Stimulated activated CD4-positive, alpha-beta T cell treated with anti-CD3 and anti-CD28 coated beads, Interleukin-15, amount 100 ng/mL, for 48 hours (primary cell): ENCODE measurements at places on chromosomes 13 and 19.

DNA sequence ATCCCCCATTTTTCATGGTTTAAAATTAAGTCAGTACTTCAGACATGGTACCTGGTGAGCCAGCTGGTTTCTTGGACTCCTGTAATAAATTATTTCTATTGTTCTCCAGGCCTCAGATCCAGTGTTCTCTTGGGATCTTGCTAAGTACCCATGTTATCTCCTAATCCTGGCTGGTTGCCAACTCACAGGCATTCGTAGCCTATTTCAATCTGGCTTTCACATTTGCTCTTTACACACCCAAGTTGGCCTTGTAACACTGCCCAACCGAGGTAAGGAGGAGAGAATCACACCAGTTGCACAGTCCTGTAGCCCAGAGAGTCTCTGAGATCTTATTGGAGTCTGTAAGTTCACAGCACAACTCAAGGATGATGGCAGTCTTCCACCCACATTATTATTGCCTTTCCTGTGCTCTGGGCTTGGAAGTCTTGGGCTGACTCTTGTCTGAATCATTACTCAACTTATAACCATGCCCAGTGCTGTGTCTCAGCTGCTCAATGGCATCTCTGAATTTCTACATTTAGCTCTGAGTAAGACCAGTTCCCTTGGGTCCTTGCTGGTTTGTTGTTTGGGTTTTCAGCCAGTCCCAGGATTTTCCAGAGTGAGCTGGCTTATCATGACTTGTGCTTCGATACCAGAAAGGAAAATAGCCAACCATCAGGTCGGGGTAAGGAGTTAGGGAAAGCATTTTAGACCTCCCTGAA, 76.6 kb upstream of the KLF12 start:
- no peak for DNase-seq

DNA sequence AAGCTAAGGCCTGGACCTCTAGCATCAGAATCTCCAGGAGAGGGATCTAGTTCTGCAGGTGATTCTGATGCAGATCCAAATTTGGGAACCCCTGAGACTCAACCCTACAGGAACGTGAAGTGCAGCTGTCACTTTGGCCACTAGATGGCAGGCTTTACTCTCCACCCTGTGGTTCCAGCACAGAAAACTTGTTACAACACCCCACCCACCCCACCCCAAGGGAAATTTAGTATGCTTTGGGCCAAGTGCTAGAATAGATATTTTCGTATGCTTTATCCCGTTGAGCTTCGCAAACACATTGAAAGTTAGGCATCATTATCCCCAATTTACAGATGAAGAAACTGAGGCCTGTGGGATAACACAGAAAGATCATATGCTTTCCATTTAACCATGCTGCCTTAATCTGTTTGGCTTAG, 232.0 kb downstream of the B3GLCT start:
- DNase-seq, result peak; percentile 18

GRCh38 chr13:26616126-26616525, 58.6 kb downstream of the WASF3 start:
- DNase-seq, result no peak

GRCh38 chr13:36089130-36089647, 42.0 kb downstream of the DCLK1 start:
- no peak for DNase-seq

- DNase-seq, result no peak
These were observed 897 bp downstream of the ETHE1 start for GRCh38 chr19:43525836-43526771.

DNA sequence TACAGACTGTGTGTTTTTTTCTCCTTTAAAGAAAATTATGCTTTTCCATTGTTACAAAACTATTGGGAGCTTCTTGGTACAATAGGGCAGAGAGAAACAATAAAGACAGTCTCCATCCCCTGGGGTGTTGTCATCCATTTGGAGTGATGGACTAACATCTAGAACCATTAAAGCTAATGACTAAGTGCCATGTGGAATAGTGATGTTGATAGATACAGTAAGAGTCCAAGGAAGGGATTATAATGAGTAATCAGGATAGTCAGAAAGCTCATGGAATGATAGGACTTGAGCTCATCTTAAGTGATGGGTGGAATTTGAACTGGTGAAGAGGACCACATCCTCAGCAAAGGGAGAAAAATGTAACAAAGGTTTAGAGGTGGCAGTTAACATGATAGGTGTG, 24.1 kb upstream of the FRY start:
- no peak for DNase-seq

GRCh38 chr19:15815306-15815705, at the start of gene OR10H1:
TSS of gene OR10H1 (minus strand) at chr19:15815664. CDS start at chr19:15808037, 7,627 bp downstream.
- no peak for DNase-seq

GRCh38 chr13:60448907-60449510, 52.0 kb downstream of the TDRD3 start:
- peak; percentile 8 for DNase-seq

DNA sequence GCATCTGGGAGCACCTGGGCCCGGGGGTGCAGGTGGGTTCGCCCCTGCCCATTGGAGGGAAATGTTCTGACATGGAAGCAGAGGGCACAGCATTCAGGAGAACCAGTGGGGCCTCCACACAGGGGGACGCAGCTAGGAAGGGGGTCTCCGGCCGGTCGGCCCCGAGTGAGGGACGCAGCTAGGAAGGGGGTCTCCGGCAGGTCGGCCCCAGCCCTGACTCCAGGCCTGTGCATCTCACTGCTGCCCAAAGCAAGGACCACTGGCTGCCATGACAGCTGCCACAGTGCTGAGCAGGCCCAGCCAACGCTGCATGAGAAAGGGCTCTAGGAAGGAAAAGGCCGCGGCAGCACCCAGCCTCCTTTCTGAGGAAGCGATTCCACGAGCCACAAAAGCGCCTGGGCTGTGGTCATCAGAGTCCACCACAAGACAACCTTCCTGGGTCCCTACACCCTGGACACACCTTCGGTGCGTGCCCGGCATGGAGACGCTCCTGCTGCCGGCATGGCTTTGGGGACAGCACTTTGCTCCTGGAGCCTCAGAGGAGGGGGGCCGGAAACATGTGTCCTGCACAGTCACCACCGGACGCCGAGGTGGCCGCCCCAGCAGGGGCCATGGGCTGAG, 9.7 kb downstream of the RASA3 start:
- DNase-seq, result no peak

DNA sequence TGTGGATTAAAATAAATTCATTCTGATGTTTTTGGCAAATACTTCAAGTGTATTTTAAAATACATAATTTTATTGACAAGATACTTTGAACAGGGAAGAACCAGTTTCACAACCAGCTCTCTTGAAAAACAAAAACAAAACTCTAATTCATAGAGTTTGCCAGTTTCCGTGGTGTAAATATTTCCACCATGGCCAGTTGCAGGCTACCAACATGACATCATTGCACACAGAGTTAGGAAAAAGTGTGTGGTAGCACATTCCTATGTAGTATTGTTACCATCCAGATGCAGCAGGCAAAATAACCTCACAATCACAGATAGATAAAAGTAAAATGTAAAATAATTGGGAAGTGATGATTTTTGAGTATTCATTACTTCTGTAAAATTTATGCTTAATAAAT, 7.7 kb upstream of the RNF113B start:
- no peak for DNase-seq

- DNase-seq, result no peak
These were observed 58.7 kb upstream of the KLF5 start for GRCh38 chr13:73000027-73000674.

GRCh38 chr13:100022798-100023197, 41.2 kb downstream of the ZIC2 start:
- no peak for DNase-seq

- peak; percentile 7 for DNase-seq
These were observed 330.3 kb upstream of the MIR17HG start for GRCh38 chr13:91017031-91017668.

- no peak for DNase-seq
These were observed 332.0 kb downstream of the GPC6 start for GRCh38 chr13:93558637-93559036.

DNA sequence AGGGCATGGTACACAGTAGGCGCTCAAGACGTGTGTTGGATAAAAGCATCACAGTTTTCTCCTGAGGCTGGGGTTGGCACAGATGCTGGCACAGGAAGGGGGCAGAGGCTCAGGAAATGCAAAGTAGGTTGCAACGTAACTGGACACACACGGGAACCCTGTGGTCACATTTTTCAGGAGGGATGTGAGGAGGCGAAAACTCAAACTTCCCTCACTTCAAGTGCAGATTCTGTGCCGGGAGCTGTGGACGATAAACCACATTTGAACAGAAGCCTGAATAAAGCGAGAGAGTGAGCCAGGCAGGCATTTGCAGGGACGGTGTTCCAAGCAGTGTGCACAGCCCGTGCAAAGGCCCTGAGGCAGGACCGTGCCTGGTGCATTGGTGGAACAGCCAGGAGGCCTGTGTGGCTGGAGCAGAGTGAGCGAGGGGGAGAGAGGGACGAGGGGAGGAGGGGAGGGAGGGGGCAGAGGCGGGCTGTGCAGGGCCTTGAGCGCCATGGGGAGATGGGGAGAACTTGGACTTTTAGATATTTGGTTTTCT, 40.3 kb downstream of the NFIC start:
- no peak for DNase-seq

GRCh38 chr19:18858906-18859646, 27.3 kb downstream of the UPF1 start:
- no peak for DNase-seq

GRCh38 chr13:95039415-95039814, 261.8 kb downstream of the ABCC4 start:
- no peak for DNase-seq
